ENCODE measurements at places on chromosomes 13 and 19.

- DNase-seq = no peak
These were observed 70.2 kb downstream of the DIAPH3 start for GRCh38 chr13:60093425-60094019.

DNA sequence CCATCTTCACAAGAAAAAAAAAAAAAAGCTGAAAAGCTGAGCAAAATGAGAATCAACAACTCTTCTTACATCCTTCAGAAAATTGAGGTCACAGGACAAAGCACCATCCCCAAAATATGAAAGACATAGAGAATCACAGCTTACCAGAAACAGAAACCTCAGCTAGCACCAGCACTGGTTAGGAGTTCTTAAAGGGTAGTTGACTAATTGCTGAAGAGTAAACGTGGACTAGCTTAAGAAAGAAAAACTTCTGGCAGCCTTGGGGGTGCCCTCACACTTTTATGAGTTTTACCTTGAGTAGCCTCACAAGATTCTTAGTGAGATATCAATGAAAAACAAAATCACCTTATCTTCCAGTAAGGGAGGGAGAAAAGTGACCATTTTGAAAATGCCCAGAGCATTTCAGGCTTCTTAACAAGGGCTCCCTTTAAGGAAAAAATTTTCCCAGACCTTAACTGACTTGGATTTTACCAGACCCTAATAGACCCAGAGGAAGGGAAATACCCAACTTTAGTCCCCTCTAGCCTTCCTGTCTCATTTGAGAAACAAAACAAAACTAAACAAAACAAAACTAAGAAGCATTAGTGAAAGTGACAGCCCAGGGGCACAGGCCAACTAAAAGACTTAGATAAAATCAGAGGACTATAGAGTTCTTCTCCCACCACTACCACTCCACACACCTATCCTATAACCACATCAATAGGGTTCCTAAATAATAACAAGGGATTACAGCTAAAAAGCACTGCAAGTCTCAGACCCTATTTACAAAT, 888.6 kb downstream of the DIAPH3 start:
- no peak for DNase-seq

GRCh38 chr13:39602614-39603366, at the start of gene LHFPL6:
LHFPL6 (minus strand) TSS chr13:39603193.
- DNase-seq = peak; percentile 32

DNA sequence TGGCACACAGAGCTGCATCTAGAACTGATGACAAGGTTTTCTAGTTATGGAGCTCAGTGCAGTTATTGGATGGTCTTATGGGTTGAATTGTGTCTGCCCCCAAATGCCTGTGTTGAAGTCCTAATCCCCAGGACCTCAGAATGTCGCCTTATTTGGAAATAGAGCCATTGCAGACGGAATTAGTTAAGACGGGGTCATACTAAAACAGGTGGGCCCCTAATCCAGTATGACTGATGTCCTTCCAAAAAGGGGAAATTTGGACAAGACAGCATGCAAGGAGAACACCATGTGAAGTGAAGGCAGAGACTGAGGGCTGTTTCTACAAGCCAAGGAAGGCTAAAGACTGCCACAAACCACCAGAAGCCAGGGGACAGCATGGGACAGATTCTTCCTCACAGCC, 148.7 kb downstream of the KCTD12 start:
- DNase-seq = no peak

- DNase-seq = no peak
These were observed at the start of gene SSC5D for GRCh38 chr19:55487924-55488687. SSC5D (plus strand) TSS chr19:55488436; CDS start chr19:55488590, 154 bp downstream.

DNA sequence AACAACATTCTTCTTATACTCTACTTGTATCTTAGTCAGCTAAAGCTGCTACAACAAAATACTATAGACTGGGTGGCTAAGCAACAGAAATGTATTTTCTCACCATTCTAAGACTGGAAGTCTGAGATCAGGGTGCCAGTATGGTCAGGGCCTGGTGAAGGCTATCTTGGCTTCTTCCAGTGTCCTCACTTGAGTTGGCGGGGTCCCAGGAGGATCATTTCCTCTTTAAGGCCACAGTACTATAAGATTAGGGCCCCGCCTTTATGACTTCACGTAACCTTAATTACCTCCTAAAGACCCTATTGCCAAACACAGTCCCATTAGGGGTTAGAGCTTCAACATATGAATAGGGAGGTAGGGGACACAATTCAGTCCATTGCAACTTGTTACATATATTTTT, 30.7 kb upstream of the DOCK9 start:
- DNase-seq = no peak
